ENCODE measurements at places on chromosomes 3 and 15. TPM values are rescaled to one million over a fixed set of nuclear protein-coding genes. Genes with fewer than 3 reads are reported as not detected.

GRK7 gene
- 0.10 TPM for polyA plus RNA-seq

DNA sequence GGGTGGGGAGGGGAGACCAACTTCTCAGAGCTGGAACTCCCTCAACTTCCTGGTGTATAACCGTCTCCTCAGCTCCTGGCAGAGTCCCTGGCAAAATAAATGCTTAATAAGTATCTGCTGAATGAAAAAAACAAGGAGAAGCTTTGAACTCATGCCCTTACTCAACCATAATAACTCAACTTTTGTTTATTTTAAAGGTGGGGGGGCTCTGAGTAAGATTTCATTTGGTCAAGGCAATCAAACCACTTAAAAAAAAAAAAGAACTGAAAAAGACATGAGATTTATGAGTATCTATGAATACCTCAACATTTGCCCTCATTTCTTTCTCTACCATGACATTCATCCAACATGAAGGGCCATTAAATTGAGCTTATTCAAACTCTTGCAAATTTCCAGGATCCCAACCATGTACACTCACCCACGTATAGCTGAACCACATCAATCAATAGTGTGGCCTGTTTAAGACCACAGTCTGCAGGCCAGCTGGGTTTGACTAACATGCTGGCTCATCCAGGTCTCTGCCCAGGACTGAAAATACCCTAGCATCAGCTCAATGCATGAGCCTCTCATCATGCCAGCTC lies 157.9 kb downstream of the FOXP1 start:
- no peak for DNase-seq

DNA sequence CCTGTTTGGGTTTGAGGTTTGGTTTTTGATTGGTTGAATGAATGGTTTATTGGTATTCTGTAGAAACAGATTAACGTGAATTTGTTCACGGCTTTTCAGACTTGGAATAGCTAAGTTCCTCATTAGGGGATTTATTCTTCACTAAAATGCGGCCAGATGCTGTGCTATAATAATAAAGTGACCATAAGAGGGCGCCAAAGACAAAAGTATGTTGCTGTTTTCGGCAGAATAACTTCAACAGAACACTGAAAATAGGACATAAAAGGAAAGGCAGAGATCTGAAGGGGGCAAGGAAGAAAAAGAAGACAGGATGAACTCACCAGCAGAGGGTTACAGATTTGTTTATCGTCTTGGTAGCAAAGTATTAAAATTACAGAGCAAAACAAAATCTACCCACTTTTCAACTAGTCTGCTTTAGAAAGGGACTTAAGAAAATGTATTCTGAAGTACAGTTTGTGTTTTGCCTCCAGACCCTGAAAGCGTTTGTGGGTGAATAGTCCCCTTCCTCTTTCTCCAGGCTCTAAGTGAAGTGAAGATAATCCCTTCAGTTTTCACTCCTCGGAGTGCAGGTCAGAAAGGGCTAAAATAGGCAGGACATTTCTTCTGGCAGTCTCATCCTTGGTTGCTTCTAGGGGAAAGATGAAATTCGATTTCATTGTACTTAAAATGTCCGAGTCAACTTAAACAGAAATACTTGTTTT lies 147.6 kb downstream of the IL20RB start:
- DNase-seq: peak; percentile 63

GRCh38 chr3:52319921-52320595 lies 3.9 kb downstream of the DNAH1 start:
- DNase-seq: no peak
